SJCRH30 (cell line): ENCODE measurements at places on chromosomes 12 and 14. TPM values are rescaled to one million over a fixed set of nuclear protein-coding genes. Genes with fewer than 3 reads are reported as not detected.

DNA sequence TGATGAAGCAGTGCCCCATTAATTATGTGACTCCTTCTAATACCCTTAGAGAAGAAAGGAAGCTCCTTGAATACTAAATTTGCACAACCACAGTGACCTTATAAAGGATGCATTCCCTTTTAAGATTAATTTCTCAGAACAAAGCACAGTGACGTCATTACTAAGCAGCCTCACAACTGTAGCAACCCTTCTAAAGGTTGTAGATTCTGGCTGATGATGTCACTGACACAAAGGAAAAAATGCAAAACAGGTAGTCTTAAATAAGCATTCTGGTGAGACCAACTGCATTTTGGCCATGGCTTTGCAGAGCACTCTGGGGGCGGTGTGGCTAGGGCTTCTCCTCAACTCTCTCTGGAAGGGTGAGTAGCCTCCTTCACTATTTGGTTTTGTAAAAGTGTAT, 38.4 kb upstream of the OR4E1 start:
- DNase-seq, result no peak
- no peak overlapping the region for H3K27ac ChIP-seq
- H3K36me3 ChIP-seq, result no peaks in the 10 kb centered on the region
- H3K4me3 ChIP-seq, result no peak overlapping the region
- H3K4me1 ChIP-seq, result no peaks in the 10 kb centered on the region
- no peaks in the 10 kb centered on the region for H3K27me3 ChIP-seq

DNA sequence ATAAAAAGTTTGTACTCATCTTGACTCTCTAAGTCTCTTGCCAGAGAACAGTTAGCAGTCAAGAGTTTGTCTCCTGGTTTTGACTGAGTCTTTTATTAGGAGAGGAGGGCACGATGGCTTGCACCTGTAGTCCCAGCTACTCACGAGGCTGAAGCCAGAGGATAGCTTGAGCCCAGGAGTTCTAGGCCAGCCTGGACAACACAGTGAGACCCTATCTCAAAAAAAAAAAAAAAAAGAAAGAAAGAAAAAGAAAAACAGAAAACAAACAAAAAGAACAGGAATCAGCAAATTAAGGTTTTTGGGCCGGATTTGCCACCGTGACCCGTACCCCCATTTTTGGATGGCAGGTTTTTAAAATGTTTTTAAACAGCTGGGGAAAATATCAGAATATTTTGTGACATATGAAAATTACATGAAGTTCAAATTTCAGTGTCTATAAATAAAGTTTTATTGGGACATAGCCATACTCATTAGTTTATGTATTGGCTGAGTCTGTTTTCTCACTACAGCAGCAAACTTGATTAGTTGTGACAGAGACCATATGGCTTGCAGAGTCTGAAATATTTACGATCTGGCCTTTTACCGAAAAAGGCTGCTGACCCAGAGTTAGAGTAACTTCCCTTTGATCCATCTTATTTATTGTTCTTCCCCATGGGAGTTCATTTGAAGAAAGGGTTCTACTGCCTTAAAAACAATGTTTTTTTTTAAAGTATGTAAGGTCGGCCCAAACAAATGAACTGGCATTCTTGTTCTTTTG, 31.2 kb downstream of the VEZT start:
- H3K27ac ChIP-seq, result no peak overlapping the region
- peaks cover 9% of the 10 kb centered on the region; the same call in 1 of the 2 replicates for H3K36me3 ChIP-seq
- DNase-seq, result no peak
- peaks cover 33% of the 10 kb centered on the region for H3K4me1 ChIP-seq
- no peaks in the 10 kb centered on the region for H3K27me3 ChIP-seq

DNA sequence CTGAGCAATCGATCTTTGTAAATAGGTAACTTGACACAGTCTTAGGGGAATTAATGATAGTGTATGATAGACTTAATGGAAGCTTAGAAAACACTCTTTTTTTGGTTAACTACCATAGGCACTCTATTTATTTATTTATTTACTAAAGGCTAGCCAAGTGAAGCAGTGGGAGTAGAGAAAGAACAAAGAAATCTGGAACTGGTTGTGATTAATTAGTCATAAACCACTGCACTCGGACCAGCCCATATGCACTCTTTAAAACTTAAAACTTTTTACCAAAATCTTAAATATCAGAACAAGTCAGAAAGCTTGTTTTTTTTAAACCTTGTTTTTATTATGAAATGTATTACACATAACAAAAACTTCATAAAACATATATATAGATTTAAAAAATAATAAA, 49.5 kb upstream of the SRP54 start:
- H3K4me3 ChIP-seq, result no peak overlapping the region
- H3K4me1 ChIP-seq, result no peaks in the 10 kb centered on the region
- no peaks in the 10 kb centered on the region for H3K27me3 ChIP-seq
- H3K36me3 ChIP-seq, result no peaks in the 10 kb centered on the region
- DNase-seq, result no peak

DNA sequence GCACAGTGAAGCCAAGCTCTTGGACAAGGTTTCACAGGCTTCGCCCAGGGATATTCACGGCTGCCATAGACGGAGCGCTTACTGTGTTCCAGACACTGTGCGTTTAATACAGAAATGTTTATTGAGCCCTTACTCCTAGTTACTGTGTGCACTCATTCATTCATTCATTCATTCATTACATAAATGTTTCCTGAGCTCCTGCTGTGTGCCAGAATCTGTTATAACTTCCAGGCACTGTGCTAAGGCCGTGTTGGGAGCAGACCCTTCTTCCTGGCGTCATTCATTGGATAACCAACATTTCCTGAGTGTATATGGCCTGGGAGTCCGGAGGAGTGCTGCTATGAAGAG, 760 bp upstream of the MED13L start:
- DNase-seq, result no peak
- H3K4me1 ChIP-seq, result peaks cover 3% of the 10 kb centered on the region
- H3K36me3 ChIP-seq, result no peaks in the 10 kb centered on the region
- no peaks in the 10 kb centered on the region for H3K27me3 ChIP-seq
- H3K4me3 ChIP-seq, result peak overlapping the region; percentile 65
- no peak overlapping the region for H3K27ac ChIP-seq

DNA sequence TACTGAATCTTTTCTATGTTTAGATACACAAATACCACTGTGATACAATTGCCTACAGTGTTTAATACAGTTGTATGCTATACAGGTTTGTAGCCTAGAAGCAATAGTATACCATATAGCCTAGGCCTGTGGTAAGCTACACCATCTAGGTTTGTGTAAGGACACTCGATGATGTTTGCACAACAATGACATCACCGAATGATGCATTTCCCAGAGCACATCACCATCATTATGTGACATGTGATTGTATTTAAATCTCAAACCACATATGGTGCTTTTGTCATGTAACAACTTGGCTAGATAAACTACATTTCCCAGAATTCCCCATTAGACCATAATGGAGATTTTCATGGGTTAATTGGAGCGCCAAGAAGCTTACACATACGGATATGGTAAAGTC, 128.4 kb upstream of the CPNE8 start:
- no peak for DNase-seq
- no peaks in the 10 kb centered on the region for H3K36me3 ChIP-seq
- no peak overlapping the region for H3K27ac ChIP-seq
- H3K27me3 ChIP-seq, result no peaks in the 10 kb centered on the region

The SLCO1B3 gene
- not detected in 2 replicates for total RNA-seq

- DNase-seq, result peak; percentile 96
- H3K36me3 ChIP-seq, result no peaks in the 10 kb centered on the region
These were observed 208.2 kb upstream of the FOXN3 start for GRCh38 chr14:89625244-89625713.

The HELB gene
- total RNA-seq, result 16.2 and 20.4 TPM in 2 replicates

- peaks cover 8% of the 10 kb centered on the region for H3K4me1 ChIP-seq
- H3K36me3 ChIP-seq, result no peaks in the 10 kb centered on the region
- no peaks in the 10 kb centered on the region for H3K27me3 ChIP-seq
- no peak for DNase-seq
- H3K27ac ChIP-seq, result no peak overlapping the region
These were observed 23.5 kb downstream of the FAM222A start for GRCh38 chr12:109737126-109737525.

DNA sequence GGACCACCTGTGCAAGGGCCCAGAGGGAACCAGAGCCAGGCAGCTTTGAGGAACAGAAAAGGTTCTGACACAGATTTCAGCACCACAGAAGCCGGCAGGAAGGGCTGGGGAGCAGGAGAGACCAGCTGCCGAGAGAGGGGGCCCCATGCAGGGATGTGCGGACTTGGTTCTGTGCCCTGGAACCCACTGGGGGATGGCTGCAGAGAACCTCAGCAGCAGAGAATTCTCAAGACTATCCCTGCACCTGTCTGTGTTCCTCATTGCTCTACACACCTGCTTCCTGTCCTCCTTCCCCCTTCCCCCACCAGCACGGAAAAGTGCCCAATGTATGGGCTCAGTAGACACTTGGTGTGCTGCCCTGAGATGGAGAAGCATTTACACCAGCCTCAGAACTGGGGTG, 3.2 kb downstream of the SERPINA9 start:
- no peak overlapping the region for H3K27ac ChIP-seq
- H3K4me1 ChIP-seq, result no peaks in the 10 kb centered on the region
- H3K4me3 ChIP-seq, result no peak overlapping the region
- no peak for DNase-seq

The MIP gene
- not detected in 2 replicates for total RNA-seq

DNA sequence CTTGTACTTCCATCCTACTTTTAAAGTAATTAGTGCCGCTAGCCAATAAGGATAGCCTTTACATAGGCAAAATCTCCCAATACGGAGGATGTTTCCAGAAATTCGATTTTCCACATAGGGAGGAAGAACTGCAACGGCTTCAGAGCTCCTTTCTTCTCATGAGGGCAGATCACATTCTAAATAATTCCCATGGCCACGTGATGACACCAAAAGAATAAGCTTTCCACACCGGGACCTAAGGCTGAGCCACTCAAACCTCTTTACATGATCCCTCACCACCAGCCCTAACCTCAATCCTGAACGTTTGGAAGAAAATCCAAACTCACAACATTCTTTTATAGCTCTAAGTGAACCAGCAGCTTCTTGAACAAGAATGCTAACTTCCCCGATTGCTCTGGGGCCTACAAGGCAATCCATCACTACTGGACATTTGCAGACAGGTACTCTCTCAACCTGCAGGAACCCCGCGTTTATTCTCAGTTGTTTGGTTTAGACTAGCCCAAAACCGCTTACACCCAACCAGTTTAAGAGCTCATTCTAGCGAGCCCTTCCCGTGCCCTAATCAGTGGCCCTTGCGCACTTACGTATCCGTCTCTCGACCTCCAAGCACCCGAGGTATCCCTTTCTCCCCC, 884 bp downstream of the CAPRIN2 start:
- peak overlapping the region; percentile 18 for H3K27ac ChIP-seq
- H3K4me3 ChIP-seq, result peak overlapping the region; percentile 76
- no peaks in the 10 kb centered on the region for H3K4me1 ChIP-seq
- H3K36me3 ChIP-seq, result peaks cover 8% of the 10 kb centered on the region

- no peak overlapping the region for H3K27ac ChIP-seq
- peaks cover 3% of the 10 kb centered on the region; the same call in 1 of the 2 replicates for H3K4me1 ChIP-seq
- no peaks in the 10 kb centered on the region; the same call in 1 of the 2 replicates for H3K27me3 ChIP-seq
- no peak overlapping the region for H3K4me3 ChIP-seq
These were observed 284.2 kb downstream of the ADAMTS20 start for GRCh38 chr12:43267818-43268217.

The CCDC38 gene
- total RNA-seq, result 0.04 and 0.10 TPM in 2 replicates

The ZDHHC22 gene
- 12.1 and 13.4 TPM in 2 replicates for total RNA-seq

GRCh38 chr14:96252323-96252998, 3.5 kb upstream of the BDKRB1 start:
- peak; percentile 85 for DNase-seq
- no peaks in the 10 kb centered on the region for H3K27me3 ChIP-seq
- peaks cover 3% of the 10 kb centered on the region; the same call in 1 of the 2 replicates for H3K4me1 ChIP-seq
- peak overlapping the region; percentile 52 for H3K4me3 ChIP-seq
- peak overlapping the region; percentile 56 for H3K27ac ChIP-seq
- H3K36me3 ChIP-seq, result no peaks in the 10 kb centered on the region

The CAPZA3 gene
- total RNA-seq, result not detected in 2 replicates

DNA sequence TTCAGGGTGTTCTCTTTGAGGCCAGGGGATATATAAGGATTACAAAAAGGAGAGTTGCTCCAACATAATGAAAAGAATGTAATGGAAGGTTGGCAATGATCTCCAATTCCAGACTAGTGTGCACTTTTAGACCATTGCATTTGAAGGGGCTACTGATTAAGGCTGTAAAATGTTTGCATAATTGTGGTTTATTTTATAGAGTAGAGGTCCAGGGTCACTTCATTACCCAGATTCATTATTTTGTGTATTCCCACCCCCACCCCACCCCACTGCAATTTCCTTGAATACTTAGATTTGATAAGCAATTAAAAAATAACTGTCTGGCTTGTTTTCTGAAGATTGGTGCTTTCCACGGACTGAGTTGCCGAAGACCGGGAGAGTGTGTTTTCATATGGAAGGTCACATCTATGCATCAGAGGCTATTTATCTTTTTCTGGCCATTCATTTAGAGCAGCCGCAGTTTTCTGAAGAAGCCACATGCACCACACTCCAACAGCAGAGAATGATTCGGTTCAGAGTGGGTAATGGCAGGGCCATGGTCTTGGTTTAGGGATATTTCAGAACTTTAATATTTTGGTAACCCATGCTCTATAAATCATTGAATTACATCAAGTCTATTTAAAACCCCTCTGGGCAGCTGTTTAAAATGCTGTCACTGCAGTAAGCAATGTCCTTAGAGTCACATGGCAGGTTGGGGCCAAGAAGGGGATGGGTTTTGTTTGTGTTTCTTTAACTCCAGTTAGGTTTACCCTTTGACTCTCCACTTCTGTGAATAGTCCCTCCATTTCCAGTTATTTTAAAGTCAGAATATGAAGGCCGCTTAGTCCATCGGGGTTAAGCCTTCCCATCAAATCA, 94.6 kb downstream of the TMEM30B start:
- H3K36me3 ChIP-seq, result no peaks in the 10 kb centered on the region
- no peak for DNase-seq
- H3K27ac ChIP-seq, result no peak overlapping the region

- peak overlapping the region; percentile 92 for H3K4me3 ChIP-seq
- no peak for DNase-seq
- peak overlapping the region; percentile 96; the same call in 1 of the 2 replicates for H3K27ac ChIP-seq
- H3K36me3 ChIP-seq, result peaks cover 13% of the 10 kb centered on the region
- H3K4me1 ChIP-seq, result peaks cover 9% of the 10 kb centered on the region
These were observed 604 bp upstream of the MAGOHB start for GRCh38 chr12:10614056-10614370.

The CSRP2 gene
- total RNA-seq, result 129 and 131 TPM in 2 replicates

- DNase-seq, result no peak
- no peaks in the 10 kb centered on the region for H3K36me3 ChIP-seq
- no peak overlapping the region for H3K27ac ChIP-seq
- H3K4me1 ChIP-seq, result no peaks in the 10 kb centered on the region
- H3K4me3 ChIP-seq, result peak overlapping the region; percentile 66
These were observed 1.2 kb downstream of the PITPNM2 start for GRCh38 chr12:123149501-123150274.

The RHOJ gene
- total RNA-seq, result 3.1 and 3.5 TPM in 2 replicates

The TROAP gene
- total RNA-seq, result 79.4 and 87.0 TPM in 2 replicates

The C12orf42 gene
- total RNA-seq, result not detected in 2 replicates

The KRT81 gene
- 0.06 TPM in 1 of 2 replicates, not detected in the other for total RNA-seq

The SIX1 gene
- total RNA-seq, result 63.4 and 65.0 TPM in 2 replicates

GRCh38 chr12:121626853-121627640, 717 bp downstream of the ORAI1 start:
- DNase-seq, result peak; percentile 81
- H3K4me1 ChIP-seq, result peaks cover 11% of the 10 kb centered on the region; the same call in 1 of the 2 replicates
- no peaks in the 10 kb centered on the region for H3K36me3 ChIP-seq
- no peaks in the 10 kb centered on the region for H3K27me3 ChIP-seq
- peak overlapping the region; percentile 72 for H3K4me3 ChIP-seq
